ENCODE measurements at places on chromosomes 3 and 15. TPM values are rescaled to one million over a fixed set of nuclear protein-coding genes. Genes with fewer than 3 reads are reported as not detected.
A peak's percentile ranks its signal among the peaks of the same experiment; 100 is the strongest.

Gene EIF2A
- 91.2 TPM for total RNA-seq

GRCh38 chr15:93072411-93073394 is 16.3 kb downstream of the RGMA start:
- no peak for DNase-seq
- no peaks in the 10 kb centered on the region for H3K36me3 ChIP-seq
- peak overlapping the region; percentile 31 for H3K4me3 ChIP-seq
- peaks cover 65% of the 10 kb centered on the region for H3K27me3 ChIP-seq

- peaks cover 59% of the 10 kb centered on the region for H3K27me3 ChIP-seq
- H3K36me3 ChIP-seq, result no peaks in the 10 kb centered on the region
- no peak overlapping the region for H3K27ac ChIP-seq
- peak overlapping the region; percentile 76 for H3K4me3 ChIP-seq
- H3K4me1 ChIP-seq, result peaks cover 18% of the 10 kb centered on the region
Observed at GRCh38 chr3:127822682-127823425, 539 bp upstream of the MGLL start.

- H3K4me3 ChIP-seq, result no peak overlapping the region
- H3K4me1 ChIP-seq, result no peaks in the 10 kb centered on the region
- no peak overlapping the region for H3K27ac ChIP-seq
- H3K36me3 ChIP-seq, result no peaks in the 10 kb centered on the region
Observed at GRCh38 chr15:27681038-27681437, 418.1 kb downstream of the OCA2 start.

GRCh38 chr3:177013681-177014280 is 183.5 kb downstream of the TBL1XR1 start:
- H3K4me3 ChIP-seq, result no peak overlapping the region
- no peak overlapping the region for H3K27ac ChIP-seq
- DNase-seq, result no peak

- H3K4me1 ChIP-seq, result peaks cover 2% of the 10 kb centered on the region
- H3K27me3 ChIP-seq, result no peaks in the 10 kb centered on the region
- no peaks in the 10 kb centered on the region for H3K36me3 ChIP-seq
- no peak overlapping the region for H3K27ac ChIP-seq
Observed at GRCh38 chr3:29382409-29382808, 101.5 kb downstream of the RBMS3 start.

DNA sequence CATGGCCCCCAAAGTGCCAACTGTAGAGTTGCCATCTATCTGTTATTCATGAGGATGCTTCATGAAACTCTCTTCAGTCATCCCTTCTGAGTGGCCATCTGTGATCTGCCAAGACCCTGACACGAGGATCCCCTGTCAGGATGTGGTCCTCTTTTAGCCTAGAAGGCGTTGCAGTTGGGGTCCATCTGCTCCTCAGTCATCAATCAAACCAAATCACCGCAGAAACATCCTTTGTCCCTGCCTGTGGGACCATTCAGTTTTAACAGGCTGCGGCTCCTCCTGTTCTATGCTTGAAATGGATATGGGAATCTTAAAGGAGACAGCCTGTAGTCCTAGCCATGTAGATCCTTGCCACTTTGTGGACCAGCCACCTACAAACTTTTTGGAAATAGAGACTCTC is 5.9 kb upstream of the RPS27L start:
- no peaks in the 10 kb centered on the region for H3K36me3 ChIP-seq
- peaks cover 3% of the 10 kb centered on the region for H3K4me1 ChIP-seq
- H3K4me3 ChIP-seq, result no peak overlapping the region
